Caco-2 (cell line): ENCODE measurements at places on chromosomes 5 and 9. TPM values are rescaled to one million over a fixed set of nuclear protein-coding genes. Genes with fewer than 3 reads are reported as not detected.

- DNase-seq: no peak
Measured at GRCh38 chr9:134968823-134969090, 51.0 kb upstream of the FCN1 start.

GRCh38 chr5:106307265-106307664 lies 1363.5 kb downstream of the EFNA5 start:
- DNase-seq: no peak

- DNase-seq: no peak
Measured at GRCh38 chr5:159782995-159783300, 133.3 kb upstream of the ADRA1B start.

DNA sequence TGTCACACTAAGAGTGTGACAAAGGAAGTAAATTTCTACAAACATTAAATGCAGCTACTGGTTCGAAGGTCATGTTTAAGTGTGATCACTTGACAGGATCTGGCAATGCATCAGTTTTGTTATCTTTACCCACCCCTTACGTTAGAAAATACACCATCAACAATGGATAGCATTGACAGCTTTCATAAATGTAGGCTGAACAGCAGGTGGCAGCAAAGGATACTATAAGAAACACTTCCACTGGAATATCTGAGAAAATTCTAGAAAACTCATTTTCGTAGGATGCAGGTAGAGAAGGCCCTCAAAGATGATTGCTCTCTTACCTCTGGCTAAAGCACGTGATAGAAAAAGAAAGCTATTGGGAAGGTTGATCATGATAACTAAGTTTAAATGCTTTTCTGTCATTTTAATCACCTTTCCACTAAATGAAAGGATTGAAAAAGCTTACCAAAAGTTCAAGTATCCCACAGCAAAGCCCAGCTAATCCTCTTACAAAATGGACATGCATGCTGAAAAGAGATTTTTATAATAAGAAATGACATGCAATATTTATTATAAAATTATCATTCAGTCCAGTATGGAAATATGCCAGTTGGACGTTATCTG lies 292.5 kb downstream of the PARP8 start:
- peak; percentile 55 for DNase-seq

ERCC6L2 gene
- total RNA-seq: 45.4 and 46.1 TPM in 2 replicates

DNA sequence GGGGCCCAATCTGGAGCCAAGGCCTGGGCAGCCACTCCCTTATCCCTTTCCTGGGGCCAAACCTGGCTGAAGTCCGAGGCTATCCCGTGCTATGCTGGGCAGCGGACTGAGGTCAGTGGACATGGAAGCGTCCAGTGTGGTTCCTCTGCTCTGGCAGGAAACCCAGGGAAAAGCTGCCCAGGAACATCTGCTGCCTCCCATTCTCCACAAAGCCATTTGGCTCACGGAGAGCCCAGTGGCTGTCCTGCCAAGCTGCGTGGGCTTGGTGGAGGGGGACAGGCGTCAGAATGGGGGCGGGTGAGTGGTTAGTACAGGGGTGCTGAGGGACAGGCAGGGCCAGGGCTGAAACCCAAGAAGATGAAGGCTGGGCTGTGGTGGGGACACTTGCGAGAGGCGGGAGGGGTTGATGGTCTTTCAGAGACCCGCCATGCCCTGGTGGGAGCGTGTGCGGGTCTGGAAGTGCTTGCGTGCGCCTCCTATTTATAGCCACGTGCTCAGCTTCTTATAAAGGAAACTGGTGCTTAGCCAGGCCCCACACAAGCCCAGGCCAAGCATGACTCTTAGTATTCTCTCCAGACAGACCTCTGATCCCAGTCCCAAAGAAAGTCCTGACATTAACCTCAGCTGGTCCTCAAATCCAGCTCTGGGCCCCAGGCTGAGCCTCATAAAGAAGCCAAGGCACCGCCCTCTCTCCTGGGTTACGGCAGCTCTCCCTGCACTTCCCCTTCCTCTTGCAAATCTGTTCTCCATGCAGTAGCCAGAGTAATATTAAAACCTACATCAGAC lies 9.4 kb upstream of the SLC6A7 start:
- no peak for DNase-seq

- DNase-seq: no peak
Measured at GRCh38 chr5:36854402-36855140, 22.0 kb upstream of the NIPBL start.

- DNase-seq: no peak
Measured at GRCh38 chr9:18910916-18911315, 122.1 kb downstream of the SAXO1 start.

DNA sequence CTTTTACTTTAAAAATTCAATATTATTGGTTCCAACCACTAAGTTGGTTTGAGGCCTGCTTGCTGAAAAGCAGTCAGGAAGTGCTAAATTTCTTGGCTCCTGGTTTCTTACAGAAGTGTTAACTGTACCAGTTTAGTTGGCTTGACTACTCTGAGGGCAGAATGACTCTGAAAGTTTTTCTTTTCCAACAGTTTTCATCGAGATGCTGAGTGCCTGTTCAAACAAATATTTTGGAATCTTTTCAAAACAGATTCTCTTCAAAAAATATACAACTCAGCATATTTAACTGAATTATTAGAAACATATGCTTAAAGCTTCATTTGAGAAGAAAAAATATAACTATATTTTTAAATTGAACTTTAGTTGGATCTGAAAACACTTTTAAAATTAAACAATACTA lies 37.0 kb downstream of the SLC38A9 start:
- no peak for DNase-seq

DNA sequence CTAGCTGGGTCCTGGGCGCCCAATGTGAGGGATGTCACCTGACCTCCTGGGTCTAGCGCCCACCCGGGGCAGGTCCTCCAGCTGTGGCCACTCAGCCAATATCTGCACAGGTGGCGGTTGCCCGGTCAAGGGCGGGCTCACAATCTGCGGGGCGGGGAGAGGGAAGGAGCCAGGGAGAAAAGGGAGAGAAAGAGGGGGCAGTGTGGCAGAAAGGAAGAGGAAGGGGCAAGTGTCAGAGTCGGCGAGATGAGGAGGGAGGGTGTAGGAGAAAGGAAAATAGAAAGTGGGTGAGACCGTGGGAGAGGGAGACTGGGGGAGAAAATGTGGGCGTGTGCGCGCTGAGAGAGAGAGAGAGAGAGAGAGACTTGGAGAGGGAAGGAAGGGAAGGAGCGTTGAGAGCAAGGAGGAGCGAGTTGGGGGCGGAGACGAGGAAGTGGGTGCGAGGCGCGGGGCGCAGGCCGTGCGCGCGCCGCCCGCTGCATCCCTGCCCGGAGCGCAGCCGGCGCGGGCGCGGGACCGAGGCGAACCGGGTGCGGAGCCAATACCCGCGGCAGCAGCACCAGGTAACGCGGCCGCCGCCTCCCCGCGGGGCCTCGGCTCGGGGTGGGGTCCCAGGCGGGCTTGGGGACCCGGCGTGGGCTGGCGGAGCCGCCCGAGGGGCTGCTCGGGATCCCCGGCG lies at the start of gene HRH2:
TSS of gene HRH2 (plus strand) at position 479 of the 679 bp plus-strand sequence. CDS start 25,163 bp downstream, outside the sequence.
- DNase-seq: no peak

- no peak for DNase-seq
Measured at GRCh38 chr5:32210151-32210550, 36.0 kb upstream of the GOLPH3 start.

DNA sequence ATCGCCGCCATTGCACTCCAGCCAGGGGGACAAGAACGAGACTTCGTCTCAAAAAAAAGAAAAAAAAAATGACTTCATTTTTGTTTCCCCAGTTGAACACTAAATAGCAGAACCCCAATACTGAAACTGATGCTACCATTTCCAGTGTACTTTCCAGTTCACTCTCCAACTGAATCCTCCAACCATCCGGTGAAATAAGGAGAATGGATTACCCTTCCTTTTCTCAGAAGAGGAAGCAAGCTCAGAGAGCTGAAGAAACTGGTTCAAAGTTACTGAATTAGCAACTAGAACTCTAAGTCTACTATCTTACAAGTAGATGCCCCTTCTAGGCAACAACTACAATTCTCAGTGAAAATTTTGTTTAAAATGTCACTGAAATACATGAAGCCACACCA lies 3.9 kb downstream of the FAM13B start:
- DNase-seq: no peak

- peak; percentile 50 for DNase-seq
Measured at GRCh38 chr5:151072630-151073025, 8.2 kb downstream of the TNIP1 start.

- no peak for DNase-seq
Measured at GRCh38 chr5:109412981-109413402, 3.2 kb upstream of the PJA2 start.

DNA sequence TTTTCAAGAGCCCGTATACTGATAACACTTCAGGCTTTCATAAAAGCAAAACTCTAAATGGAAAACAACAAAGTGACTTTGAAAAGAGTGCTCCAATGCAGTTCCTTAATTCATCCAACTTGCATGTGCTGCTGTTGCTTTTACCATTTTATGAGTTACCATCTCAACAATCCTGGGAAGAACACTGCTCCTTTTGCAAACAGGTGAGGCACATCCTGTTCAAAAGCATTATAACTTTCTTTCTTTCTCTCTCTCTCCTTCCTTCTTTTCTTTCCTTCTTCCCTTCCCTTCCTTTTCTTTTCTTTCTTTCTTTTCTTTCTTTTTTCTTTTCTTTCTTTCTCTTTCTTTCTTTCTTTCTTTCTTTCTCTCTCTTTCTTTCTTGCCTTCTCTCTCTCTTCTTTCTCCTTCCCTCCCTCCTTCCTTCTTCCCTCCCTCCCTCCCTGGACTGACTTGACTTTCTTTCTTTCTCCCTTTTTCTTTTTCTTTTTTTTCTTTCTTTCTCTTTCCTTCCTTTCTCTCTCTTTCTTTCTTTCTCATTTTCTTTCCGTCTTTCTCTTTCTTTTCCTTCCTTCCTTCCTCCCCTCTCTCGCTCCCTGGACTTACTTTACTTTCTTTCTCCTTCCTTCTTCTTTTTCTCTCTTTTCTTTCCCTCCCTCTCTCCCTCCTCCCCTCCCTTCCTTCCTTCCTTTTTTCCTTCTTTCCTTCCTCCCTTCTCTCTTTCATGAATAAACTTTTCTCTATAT lies 11.2 kb upstream of the PARP8 start:
- no peak for DNase-seq

DNA sequence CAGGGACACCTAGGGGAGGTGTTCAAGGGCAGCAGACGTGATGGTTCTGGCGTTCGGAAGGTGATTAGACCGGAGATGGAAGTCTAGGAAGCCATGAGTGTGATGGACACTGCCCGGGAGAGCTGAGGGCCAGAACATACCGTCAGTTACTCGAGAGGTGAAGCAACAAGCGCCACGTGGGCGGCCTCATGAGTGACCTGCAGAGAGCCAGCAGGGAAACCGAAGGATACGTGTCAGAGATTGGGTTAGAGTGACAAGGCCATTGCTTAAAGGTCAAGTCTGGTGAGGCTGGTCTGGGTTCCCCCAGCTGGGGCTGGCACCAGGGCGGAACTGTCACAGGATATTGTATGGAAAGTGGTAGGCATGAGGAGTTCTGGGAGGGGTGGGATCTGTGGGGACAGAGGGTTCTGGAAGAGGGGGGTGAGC lies 60.0 kb downstream of the C9orf50 start:
- no peak for DNase-seq

PIP5K1B gene
- 10.3 and 12.9 TPM in 2 replicates for total RNA-seq

SNCAIP gene
- total RNA-seq: 1.0 and 1.2 TPM in 2 replicates

ORM2 gene
- 45.5 and 46.0 TPM in 2 replicates for total RNA-seq

DNA sequence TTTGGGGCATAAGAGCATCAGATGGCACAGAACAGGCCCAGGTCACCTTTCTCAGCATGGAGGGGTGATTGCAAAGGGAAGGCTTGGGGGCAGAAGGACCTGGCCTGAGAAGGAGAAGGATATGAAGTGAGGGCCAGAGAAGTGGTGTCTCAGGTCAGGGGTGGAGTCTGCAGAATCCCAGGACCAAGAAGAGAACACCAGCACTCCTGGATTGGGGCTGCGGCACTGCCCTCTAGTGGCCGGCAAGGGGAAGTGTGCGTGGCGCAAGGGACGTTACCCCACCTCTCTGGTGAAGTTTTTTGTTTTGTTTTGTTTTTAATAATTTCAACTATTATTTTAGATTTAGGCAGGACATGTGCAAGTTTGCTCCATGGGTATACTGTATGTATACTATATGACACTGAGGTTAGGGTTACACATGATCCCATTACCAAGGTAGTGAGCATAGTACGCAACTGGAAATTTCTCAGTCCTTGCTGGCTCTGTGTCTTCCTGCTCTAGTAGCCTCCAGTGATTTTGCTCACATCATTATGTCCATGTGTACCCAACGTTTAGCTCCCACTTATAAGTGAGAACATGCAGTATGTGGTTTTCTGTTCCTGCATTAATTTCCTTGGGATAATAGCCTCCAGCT lies 1548.6 kb downstream of the EFNA5 start:
- peak; percentile 45 for DNase-seq

GRCh38 chr9:37827483-37828165 lies 27.0 kb downstream of the DCAF10 start:
- DNase-seq: no peak

SLC45A2 gene
- total RNA-seq: 0.91 and 1.1 TPM in 2 replicates

SPATA31C1 gene
- total RNA-seq: not detected in 2 replicates

DNA sequence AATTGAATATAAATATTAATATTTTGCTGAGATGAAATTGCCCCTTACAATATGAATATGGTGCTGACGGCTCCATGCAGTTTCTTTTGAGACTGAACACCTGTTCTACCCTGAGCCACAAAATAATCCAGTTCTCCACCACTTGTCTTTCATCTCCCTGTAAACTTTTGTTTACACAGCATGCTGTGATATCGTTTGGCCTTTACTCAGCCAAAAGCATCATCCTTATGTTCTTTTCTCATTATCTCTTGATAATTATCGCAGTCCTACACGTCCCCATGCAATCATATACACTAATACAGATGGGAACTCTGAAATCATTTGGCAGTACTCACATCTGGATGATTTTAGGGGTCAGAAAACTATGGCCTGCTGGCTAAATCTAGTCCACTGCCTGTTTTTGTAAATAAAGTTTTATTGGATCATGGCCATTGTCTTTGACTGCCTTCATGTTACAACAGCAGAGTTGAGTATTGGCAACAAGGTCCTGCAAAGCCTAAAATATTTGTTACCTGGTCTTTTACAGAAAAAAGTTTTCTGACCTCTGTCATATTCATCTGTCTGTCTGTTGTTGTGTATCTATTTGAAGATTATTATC lies 53.3 kb downstream of the AOPEP start:
- no peak for DNase-seq
